NCI-H1092 (cell line): ENCODE measurements at places on chromosomes 12 and 14.
A peak's percentile ranks its signal among the peaks of the same experiment; 100 is the strongest.

DNA sequence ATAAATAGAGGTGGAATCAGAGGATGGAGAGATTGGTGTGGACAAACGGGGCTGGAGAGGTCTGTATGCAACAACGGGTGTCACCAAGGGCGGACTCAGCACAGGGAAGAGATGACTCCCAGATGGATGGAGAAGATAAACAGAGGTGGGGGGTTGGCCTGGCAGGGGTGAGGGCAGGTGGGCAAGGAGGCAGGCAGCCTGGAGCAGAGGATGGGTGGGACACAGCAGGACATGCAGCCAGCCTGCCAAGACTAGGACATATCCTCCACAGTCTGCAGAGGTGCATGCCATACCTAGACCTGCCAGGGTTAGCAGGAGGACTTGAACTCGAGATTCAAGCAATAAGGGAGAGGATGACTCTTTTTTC, 56.2 kb downstream of the TTC7B start:
- DNase-seq, result no peak

DNA sequence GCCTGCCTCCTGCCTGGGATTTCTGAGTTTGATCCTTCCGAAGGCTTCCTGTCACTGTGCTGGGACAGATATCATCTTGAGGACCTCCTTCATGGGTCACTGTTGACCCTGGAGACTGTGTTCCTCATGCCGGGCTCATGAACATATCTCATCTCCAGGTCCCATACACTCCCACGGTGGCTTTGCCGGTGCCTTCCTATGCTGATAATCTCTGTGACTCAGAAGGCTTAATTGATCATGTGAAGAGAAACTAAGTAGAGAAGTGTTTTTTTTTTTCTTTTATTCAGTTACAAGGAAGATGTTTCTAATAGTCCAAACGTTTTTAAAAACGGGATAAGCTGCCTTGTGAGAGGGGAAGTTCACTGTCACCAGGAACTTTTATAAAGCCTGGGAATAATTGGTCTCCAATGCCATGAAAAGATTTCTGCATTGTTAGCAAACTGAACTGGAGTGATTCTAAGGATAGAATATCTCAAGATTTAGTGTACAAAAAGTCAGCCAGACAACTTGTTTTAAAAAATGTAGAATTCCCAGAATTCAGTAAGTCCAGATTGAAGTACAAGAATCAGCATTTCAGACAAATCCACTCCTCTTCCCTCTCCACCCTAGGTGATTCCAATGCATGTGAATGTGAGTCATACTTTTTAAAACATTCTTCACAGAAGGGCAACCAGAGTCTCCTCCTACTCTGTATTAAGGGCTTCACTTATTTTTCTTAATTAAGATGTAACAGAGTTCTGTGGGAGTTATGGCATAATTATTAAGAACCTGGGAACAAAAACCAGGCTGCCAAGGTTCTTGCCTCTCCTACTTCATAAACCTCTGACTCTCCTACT, 139.8 kb upstream of the LGR5 start:
- DNase-seq, result no peak

- no peak for DNase-seq
Observed at GRCh38 chr12:43285159-43285598, 266.8 kb downstream of the ADAMTS20 start.

DNA sequence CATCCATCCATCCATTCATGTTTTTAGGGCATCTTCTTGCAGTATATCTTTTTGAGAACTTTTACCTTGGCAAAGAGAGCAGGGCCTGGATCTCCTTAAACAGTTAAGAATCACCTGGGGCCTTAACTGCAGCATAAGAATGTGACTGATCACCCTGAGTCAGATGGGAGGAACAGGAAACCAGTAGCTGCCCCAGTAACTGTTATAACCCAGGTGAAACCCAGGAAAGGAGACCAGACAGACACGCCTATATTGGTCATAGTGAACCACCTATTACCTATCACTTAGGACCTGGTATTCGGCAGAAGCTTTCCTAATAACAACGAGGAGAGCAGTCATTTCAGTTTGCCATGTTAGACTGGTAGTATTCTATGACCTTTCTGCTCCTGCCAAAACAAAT, 43.4 kb upstream of the NR2C1 start:
- DNase-seq, result no peak

- DNase-seq, result no peak
Observed at GRCh38 chr12:40733871-40734270, 41.6 kb downstream of the CNTN1 start.

DNA sequence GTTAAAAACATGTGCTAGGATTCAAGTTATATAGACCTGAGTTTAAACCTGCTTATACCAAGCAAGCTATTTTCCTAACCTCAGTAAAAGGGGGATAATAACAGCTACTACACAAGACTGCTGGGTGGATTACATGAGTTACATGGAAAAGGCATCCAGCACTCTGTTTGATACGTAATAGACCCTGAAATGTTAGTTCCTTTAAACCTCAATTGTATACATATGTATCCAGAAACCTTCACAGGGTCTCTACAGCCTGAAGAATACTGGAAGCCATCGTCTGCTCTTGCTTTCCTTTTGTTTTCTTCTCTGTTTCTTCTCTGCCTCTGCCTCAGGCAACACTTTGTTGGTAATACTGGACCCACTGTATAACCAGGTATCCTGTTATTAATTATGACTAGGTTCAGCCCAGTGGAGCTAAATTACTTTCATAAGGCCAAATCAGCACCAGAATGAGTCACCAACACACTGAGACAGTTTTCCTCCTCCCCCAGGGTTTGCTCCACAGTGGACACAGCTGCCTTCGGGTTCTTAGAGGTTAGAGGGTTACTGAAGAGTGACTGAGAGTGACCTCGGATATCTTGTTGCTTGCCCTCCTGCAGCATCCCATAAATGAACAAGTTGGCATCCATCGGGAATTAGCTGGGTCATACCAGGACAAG, 127.1 kb downstream of the CAPZA3 start:
- no peak for DNase-seq

DNA sequence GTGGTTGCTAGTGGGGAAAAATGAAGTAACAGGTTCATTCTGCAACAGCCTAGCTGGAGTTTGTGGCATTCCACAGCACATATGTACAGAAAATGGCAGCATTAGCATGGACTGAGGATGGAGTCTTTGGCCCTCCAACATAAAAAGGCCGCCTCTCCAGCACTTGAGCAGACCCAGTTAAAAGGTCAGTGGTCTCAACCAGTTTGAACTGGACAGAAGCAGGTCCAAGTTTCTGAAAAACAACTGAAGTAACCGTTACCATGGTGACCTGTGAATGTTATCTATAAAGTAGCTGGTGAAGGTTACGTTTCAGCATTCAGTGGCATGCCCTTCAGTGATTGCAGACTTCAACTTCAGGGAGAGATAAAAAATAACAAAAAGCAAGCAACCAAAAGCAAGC, 34.1 kb upstream of the OR10AD1 start:
- DNase-seq, result no peak

DNA sequence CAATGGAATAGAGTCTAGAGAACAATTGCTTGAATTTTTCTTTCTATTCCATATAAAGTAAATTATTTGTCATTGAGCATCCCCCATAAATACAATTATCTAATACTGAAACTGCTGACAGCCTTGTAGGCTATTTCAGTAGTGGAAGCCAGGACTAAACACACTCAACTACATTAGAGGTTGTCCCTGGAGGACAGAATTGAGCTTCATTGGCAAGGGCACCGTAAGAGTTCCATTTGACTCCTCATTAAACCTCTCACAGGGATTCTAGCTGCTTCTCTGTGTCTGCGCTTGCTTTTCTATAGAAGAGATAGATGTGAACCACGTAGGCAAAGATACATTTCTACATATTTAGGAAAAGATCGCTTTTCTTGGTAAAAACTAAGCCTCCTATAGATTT, 3.5 kb upstream of the PTPRO start:
- peak; percentile 43 for DNase-seq

GRCh38 chr14:52911904-52912303, 38.9 kb downstream of the FERMT2 start:
- DNase-seq, result peak; percentile 23

GRCh38 chr12:94732367-94732990, 82.1 kb upstream of the TMCC3 start:
- DNase-seq, result no peak

GRCh38 chr14:90675399-90675798, 140.8 kb downstream of the TTC7B start:
- no peak for DNase-seq

DNA sequence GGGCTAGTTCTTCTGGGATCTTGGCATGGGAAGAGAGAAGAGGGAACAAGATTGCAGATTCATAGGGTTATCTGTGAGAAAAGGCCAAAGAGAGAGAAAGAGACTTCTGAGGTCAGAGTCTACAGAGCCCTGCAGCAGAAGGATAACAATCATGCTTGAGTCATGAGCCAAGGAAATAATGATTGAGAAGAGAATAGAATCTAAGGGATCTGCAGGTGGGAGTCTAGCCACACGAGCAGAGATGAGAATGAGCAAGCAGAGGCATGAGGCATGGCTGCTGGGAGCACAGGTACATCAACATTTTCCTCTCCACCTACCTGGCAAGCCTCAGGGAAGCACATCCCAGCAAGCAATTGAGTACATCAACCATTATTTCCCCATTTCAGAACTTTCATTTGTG, 303.7 kb downstream of the LRIG3 start:
- no peak for DNase-seq

- DNase-seq, result no peak
Observed at GRCh38 chr12:3055026-3055703, 22.0 kb upstream of the TSPAN9 start.

- DNase-seq, result no peak
Observed at GRCh38 chr14:97177635-97178034, 380.5 kb downstream of the VRK1 start.

GRCh38 chr12:49664591-49665239, 41.4 kb downstream of the PRPF40B start:
- DNase-seq, result no peak

DNA sequence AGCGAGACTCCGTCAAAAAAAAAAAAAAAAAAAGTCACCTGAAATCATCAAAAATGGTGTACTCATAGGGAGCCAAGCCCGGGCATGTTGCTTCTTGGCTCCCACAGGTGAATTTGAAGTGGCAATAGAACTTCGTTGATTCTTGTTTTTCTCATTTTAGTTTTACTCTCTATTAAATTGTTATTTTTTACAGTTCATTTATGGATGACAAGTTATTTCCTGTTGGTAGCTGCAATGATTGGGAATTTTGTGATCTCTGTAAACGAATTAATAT, 1.3 kb downstream of the TM7SF3 start:
- no peak for DNase-seq

- no peak for DNase-seq
Observed at GRCh38 chr12:92396647-92397252, 251.1 kb upstream of the BTG1 start.

DNA sequence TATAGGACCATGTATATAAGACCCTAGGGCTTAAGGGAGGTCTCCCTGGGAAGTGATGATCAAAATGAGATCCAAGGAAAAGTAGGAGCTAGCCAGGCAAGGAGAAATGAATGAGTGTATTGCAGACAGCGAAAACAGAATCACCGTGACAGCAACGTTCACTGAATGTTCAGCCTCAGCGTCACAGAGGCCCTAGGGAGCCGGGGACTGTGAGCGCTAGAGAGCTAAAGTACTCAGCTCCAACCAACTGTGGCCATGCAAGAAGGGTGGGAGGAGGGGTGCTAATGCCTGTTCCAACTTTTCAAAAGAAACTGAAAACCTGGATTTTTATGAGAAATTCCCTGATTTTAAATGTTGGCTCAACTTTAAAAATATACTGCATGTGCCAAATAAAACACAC, 105.5 kb upstream of the CCND2 start:
- no peak for DNase-seq

DNA sequence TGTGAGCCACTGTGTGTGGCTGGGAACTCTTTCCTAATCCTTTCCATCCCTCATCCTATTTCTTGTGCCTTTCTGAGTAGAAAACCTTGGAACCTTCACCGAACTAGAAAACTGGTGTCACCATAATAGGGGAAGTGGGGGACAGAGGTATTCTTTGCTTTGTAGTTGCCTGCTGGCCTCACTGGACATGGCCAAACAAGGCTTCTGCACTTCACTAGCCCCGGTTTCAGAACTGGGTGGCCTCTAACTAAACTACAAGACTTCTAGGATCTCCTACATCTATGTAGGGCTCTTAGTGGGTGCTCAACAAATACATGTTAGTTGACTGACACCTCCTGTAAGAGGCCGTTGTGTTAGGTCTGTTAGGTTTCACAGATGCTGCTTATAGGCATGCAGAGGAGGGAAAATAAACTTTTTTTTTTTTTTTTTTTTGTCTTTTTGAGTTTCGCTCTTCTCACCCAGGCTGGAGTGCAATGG, 597 bp upstream of the CIROP start:
- DNase-seq, result no peak

- DNase-seq, result no peak
Observed at GRCh38 chr14:72901361-72901760, 7.5 kb upstream of the DPF3 start.

GRCh38 chr14:85531587-85532373, 1.8 kb downstream of the FLRT2 start:
- no peak for DNase-seq

DNA sequence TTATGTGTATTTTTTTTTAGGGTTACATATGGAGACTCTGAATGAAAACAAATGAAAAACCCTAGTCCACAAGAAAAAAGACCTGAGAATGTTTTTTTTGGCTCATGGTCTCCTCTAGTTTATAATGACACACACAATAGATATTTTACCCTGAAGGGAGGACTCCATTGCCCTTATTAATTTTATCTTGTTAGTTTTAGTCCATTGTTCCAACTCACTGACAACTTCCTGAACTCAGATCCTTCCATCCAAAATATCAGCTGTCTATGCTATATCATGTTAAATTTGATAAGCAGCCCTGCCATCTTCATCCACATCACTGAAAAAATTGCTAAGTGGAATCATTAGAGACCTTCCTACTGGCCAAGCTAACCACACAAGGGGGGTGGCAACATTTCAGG, 232.1 kb downstream of the MON2 start:
- DNase-seq, result no peak

DNA sequence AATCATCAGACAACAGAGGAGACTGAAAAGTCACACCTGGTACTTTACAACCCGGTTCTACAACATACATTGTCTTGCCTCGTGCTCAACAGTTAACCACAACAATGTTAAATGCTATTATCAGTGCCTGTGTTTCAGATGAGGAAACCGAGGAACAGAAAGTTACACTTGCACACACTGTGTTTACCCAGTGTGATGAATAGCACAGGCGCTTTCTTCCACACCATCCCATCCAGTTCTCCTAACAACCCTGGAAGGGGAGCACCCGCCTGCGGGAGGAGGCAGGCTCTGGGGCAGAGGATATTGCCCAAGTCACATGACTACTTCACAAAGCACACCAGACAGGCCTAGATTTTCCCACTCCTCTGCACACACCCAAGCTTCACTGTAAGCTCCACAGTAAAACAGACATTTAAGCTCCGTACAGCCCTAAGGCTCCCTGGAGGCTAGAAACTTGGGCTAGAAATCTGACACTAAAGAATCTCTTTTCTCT, 21.8 kb downstream of the NCKAP5L start:
- DNase-seq, result no peak
